ENCODE measurements at places on chromosomes 16 and 17.

GRCh38 chr17:44905006-44906000, 6.1 kb upstream of the EFTUD2 start:
- no peak for DNase-seq

DNA sequence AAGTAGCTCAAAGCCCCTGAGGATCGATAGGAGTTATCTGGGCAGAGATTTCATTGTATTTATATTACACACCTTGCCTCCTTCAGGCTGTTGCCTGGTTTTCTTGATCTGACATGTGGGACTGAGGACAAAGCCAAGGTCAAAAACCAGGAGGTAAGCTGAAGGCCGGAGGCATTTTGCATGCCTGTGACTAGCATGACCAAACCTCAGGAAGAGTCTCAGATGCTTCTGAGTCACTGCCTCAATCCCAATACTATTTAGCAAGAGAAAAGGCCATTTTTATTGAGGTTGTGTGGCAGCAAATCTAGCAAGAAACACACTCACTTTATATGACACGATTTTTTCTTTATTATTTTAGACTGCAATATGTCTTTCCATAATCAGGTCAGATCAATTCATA, 968.1 kb downstream of the CDH11 start:
- DNase-seq: no peak

GRCh38 chr17:74740173-74740572, 3.1 kb downstream of the RAB37 start:
- DNase-seq: no peak

GRCh38 chr17:45117334-45117733, 15.0 kb downstream of the PLCD3 start:
- DNase-seq: no peak

DNA sequence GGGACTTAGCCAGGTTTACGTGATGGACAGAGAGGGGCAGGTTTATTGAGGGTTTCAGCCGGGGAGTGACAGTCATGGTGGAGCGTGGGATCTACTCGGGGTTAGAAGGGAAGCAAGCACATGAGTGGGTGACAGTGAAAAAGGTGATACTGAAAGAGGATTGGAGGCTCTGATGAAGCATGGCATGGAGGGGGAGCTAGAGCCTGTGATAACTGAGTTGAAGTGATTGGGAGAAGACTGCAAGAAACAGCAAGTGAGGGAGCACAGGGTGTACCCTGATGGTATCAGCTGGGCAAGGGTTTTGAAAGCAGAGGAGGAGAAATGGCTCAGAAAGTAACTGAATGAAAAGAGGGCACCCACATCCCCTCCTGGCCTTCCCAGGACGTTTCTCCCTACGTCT, 6.7 kb upstream of the KSR1 start:
- no peak for DNase-seq

Data from GM04503 (cell line).